ENCODE measurements at places on chromosomes 2 and 18. TPM values are rescaled to one million over a fixed set of nuclear protein-coding genes. Genes with fewer than 3 reads are reported as not detected.

DNA sequence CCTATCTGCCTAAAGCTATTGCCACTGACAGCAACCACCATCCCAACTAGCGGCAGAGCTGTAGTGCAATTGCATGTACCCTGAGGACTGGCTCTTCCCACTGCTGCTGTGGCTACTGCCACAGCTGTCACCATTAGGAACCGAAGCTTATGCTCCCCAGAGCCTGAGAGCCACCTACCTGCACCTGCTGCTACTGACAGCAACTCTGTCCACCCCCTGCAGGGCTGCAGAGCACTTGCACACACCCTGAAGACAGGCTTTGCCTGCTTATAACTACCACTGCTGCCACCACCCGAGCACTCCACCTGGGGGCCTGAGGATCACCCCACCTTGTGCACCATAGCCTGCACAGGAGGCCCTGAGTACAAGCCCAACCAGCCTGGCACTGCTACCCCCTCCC lies 217.6 kb upstream of the FOSL2 start:
- no peak for DNase-seq

- DNase-seq: no peak
Measured at GRCh38 chr18:56421647-56422046, 216.7 kb downstream of the TXNL1 start.

- no peak for DNase-seq
Measured at GRCh38 chr18:46398005-46398404, 259.0 kb downstream of the LOXHD1 start.

DNA sequence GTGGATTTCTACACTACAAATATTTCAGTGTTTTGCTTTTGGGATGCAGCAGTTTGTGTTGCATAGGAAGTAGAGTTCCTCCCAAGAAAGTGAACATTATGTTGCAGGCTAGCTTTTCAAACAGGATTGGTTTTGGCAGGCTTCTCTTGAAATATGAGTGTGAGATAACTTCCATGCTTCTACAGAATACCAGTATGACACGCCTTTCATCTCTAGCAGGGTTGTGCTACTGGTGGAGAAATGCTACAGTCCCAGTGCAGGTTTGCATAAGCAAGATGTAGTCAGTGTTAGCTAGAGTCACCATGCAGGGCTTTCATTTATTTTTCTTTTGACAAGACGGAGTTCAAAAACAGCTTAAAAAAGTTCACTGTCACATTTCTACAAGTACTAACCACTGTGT lies 17.1 kb upstream of the CAVIN2 start:
- DNase-seq: peak; percentile 75

GRCh38 chr2:112144966-112145365 lies 6.8 kb downstream of the FBLN7 start:
- DNase-seq: no peak

DNA sequence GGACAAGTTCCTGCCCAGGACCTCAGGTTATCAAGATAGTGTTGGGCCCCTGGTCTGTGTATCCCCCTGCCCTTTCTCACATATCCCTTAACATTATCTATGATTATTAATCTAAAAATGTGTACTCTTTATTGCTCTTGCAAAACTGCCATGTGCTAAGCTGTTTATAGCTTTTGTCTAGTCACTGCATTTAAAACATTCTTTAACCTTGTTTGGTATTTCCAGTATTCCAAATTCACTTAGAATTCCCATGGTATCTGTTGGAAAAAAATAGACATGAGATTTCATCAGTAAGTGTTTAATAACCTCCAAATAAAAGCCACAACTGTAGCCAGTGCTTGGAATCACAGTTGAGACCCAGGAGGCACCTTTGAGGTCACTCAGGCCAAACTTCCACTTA lies 16.2 kb upstream of the GLS start:
- peak; percentile 65 for DNase-seq

DNA sequence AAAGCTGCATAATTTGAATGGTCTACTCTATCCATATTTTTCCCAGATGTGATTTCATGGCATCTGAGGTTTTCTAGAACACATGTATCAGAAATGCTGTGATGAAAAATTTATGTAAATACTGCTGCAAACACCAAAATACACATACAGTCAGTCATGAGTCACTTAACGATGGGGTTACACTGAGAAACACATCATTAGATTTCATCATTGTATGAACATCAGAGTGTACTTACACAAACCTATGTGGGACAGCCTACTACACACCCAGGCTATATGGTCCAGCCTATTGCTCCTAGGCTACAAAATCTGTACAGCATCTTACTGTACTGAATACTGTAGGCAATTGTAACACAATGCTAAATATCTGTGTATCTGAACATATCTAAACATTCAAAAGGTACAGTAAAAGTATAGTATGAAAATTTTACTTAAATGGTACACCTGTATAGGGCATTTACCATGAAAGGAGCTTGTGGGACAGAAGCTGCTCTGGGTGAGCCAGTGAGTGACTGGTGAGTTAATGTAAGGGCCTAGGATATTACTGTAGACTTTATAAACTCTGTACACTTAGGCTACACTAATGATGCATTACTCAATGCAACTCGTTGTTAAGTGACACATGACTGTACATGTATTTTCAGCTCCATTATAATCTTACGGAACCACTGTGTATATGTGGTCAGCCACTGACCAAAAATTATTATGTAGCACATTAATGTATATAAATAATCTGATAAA lies 33.5 kb downstream of the PNO1 start:
- peak; percentile 73 for DNase-seq

DNA sequence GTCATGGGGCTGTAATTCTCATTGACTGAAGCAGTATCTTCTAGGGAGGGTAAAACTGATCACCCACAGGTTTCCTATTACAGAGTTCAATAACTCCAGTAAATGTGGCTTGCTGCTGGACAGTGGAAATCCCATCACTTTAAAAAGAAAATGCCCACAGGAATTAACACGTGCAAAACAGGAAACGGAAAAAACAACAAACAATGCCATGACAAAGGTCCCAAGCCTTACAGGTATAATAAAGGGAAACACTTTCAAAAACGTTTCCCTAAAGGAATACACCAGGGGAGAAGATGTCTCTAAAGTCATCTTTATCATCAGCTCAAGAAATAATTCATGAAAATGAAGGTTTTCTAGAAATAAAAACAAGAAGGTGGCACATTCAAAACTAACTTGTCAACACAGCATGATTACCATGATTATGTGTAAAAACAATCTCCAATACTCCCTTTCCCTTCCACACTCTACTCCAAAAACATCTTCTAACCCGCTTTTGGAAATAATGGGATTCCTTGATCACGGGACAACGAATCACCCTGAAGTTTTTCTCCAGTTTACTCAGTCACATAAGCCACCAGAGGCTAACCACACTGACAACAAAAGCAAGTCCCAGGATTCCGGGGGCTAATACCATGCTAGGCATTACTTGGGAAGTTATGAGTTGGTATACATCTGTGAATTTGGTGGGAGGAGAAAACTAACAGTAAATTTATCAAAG lies 167.9 kb downstream of the TCF4 start:
- DNase-seq: peak; percentile 19

The DSC3 gene
- 0.09 TPM for total RNA-seq

DNA sequence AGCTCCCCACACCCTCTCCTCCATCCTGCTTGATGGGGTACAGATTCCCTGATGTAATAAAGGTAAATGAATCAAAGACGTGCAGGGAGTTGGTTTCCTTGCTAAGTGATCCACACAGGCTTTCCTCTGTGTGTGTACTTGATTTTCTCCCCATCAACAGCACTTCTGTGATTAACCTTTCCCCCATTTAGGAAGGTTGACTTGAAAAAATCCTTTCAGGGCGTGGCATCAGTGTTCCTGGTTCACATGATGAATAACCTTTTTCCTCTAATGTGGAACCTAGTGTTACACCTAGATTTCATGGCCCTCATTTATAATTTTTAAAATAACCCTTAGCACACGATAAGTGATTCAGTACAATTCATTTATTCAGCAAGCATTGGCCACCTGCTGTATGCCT lies 115.0 kb downstream of the ICA1L start:
- DNase-seq: no peak
